ENCODE measurements at places on chromosomes 3 and 15.
A peak's percentile ranks its signal among the peaks of the same experiment; 100 is the strongest.

DNA sequence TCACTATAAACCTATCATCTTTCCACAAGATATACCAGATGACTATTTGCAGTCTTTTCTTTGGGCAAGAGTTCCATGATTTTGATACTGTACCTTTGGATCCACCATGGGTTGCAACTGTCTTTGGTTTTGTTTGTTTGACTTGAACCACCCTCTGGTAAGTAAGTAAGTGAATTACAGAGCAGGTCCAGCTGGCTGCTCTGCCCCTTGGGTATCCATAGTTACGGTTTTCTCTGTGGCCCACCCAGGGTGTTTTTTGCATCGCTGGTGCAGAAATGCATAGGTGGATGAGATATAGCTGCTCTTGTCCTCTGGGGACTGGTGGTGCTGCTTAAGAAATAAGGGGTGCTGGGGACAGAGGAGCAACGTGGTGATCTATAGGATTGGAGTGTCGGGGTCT lies 33.8 kb downstream of the CHDH start:
- DNase-seq = no peak

- DNase-seq = no peak
Observed at GRCh38 chr3:19396726-19397125, 248.4 kb downstream of the KCNH8 start.

GRCh38 chr3:45762647-45763302 lies 33.6 kb downstream of the SLC6A20 start:
- DNase-seq = no peak

GRCh38 chr3:143014921-143015320 lies 13.6 kb downstream of the U2SURP start:
- DNase-seq = no peak

DNA sequence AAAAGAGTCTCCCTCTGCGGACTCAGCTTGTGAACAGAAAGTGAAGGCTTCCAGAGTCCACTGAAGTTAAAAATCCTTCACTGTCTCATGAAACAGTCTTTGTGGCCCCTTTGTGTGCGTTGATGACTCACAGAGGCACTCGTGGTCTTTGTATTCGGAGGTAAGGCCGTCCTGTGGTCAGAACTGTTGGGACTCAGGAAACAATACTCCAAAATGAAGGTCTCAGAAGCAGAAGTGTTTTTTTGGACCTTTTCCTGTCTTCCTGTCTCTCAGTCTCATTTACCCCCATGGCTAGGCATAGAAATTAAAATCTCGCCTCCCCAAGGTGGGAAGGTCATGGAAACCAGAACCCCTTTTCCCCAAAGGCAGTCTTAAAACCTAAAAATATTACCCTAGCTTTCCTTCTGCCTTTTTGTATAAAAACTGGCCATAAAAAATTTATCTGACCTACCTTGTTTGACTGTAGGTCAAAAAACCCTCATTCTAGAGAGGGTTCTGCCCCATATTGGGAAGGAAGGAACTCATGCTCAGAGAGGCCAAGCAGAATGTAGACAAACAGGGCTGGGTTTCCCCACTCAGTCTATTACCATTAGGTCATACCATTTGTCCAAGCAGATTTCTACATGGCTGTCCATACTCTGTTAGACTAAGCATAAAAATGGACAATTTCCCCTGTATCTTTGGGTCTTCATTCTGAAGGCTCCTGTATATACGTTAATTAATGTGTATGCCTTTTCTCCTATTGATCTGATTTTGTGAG lies 19.1 kb upstream of the EPB42 start:
- DNase-seq = peak; percentile 58

- DNase-seq = no peak
Observed at GRCh38 chr3:197380786-197381185, 82.4 kb upstream of the DLG1 start.

- no peak for DNase-seq
Observed at GRCh38 chr3:155443815-155444214, 150.3 kb upstream of the STRIT1 start.

Measured in astrocyte of the cerebellum (primary cell).